T-cell (primary cell): ENCODE measurements at places on chromosomes 1 and 21.

DNA sequence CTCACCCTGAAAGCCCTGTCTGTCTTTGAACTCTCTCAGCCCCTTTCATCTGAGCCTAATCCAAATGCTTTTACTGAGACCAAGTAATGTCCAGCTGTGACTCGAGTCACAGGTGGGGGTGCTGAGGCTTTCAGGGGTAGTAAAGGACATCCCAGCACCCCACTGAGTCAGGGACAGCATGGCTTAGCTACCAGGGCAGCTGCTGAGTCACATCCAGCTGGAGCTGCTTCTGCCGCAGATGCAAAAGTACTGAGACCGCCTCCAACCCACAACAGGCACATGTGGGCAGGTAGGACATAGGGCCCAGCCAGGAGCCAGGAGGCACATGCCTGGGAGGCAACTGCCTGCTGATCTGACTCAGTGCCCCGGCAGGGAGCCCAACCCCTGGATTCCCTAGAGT is 6.7 kb upstream of the VSIG8 start:
- DNase-seq, result no peak

DNA sequence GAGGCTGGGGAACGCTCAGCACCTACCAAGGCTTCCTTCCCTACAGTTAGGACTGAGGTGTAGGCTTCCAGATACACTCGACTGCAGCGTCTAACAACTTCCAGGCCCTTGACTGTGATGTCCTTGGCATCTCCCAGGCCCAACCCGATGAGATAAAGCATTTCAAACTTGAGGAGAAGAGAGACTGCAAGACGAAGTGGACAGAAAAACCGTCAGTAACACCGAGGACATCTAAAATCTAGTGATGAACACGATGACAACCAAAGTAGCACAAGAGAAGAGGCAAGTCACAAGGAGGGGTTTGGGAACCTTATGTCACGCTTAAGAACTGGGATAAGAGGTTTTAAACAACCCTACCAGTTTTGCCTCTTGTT is 314 bp downstream of the DPH5 start:
- peak; percentile 13 for DNase-seq

GRCh38 chr21:28229814-28230213 is 762.9 kb downstream of the LTN1 start:
- no peak for DNase-seq

GRCh38 chr1:2528966-2529783 is 888 bp downstream of the HES5 start:
- DNase-seq, result peak; percentile 47

GRCh38 chr1:16187748-16188401 is 24.6 kb downstream of the ARHGEF19 start:
- DNase-seq, result peak; percentile 77

GRCh38 chr1:220785166-220786056 is 1.3 kb upstream of the MTARC1 start:
- no peak for DNase-seq

DNA sequence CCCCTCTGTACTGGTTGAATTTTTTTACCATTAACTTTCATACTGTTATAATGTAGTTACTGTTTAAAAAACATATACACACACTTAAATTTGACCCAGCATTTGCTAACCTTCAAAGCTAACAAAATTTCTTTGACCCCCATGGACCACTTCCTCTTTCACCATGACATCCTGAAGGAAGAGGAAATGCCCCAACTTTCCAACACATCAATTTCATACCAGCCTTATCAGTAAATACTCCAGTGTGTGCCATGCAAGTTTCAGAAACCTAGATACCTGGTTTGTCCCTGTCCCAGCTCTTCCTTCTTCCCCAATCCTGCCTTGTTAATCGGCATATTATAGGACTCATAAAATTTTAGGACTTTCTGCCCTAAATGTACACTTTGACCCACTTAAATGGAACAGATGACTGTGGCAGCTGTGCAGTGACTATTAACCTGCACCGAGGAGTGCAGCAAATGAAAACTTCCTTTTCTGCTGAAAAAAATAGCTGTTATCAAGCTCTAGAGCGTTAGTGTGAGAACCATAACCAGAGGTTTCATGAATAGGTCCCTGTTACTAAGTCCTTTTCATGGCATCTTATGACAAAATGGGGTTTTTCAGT is 54.1 kb downstream of the DTL start:
- DNase-seq, result no peak

DNA sequence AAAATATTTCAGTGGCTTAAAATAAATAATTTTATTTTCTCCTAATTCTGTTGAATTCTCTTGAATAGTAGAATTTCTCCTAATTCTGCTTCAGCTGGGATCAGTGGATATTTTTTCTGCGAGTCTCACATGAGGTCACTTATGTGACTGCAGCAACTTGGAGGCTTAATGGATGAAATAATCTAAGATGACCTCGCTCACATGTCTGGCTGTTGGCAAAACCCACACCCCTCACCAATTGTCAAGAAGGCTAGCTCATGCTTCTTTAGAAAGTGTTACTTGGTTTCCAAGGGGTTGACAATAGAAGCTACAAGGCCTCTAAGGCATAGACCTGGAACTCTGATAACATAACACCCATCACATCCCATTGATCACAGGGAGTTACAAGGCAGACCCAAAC is 156.9 kb upstream of the DPYD start:
- DNase-seq, result no peak
